ENCODE measurements at places on chromosomes 6 and 20.
A peak's percentile ranks its signal among the peaks of the same experiment; 100 is the strongest.

DNA sequence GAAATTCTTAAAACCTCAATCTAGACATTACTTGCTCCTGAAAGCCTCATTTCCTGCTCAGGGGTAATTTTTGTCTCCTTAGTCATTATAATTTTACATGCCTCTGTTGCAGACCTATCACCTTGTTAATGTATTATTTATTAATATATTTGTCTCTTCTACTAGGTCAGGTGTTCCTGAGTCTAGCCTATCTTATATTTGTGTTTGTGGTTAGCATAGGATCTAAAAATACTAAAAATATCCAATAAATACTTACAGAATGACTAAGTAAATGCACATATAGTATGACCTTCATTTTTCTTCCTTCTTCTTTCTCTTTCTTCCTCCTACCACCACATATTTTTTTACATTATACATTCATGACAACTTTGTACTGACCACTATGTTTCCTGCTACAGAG lies 268.9 kb upstream of the HS3ST5 start:
- no peak for DNase-seq

GRCh38 chr6:161152907-161153662 lies 120.8 kb downstream of the AGPAT4 start:
- DNase-seq = no peak

DNA sequence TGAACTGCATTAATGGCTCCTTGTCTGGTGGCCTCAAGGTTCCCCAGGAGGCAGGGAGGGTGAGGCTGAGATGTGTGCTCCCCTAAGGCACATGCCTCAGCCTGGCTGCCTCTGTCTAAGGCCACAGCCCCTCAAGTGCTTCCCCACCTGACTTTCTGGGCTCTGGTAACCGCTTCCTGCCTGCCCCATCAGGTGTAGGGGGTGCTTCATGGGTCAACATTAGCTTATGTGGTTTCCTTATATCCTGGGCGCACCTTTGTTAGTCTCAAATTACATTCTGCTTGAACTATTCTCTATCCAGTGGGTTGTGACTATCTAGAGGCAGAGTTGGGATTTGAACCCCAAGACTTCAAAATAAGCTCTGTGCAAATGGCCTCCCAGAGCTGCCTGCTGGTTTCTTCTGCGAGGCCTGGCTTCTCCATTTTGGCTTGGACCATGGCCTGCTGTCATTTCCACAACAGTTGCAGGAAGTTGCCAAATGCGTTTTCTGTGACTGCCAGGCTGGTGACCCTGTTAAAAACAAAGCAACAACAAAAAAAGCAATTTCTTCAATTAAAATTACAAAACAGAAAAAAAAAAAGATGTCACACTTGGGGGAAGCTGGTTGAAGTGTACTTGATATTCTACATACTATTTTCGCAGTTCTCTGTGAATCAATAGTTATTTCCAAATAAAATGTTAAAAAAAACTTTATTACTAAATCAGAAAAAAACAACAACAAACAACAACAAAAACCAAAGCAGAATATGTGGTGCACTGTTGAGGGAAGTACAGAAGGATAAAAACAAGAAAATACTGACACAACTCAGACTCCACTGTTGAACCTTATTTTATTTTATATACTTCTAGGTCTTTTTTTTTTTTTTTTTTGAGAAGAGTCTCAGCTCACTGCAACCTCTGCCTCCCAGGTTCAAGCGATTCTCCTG lies 20.0 kb upstream of the ZNFX1 start:
- DNase-seq = no peak

DNA sequence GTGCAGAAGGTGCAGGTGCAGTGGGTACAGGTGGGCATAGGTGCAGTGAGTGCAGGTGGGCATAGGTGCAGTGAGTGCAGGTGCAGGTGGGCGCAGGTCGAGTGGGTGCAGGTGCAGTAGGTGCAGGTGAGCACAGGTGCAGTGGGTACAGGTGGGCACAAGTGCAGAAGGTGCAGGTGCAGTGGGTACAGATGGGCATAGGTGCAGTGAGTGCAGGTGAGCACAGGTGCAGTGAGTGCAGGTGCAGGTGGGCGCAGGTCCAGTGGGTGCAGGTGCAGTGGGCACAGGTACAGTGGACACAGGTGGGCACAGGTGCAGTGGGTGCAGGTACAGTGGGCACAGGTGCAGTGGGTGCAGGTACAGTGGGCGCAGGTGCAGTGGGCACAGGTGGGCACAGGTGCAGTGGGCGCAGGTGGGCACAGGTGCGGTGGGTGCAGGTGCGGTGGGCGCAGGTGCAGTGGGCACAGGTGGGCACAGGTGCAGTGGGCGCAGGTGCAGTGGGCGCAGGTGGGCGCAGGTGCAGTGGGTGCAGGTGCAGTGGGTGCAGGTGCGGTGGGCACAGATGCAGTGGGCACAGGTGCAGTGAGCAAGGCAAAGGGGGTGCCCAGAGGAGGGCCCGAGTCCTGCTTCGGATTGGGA lies 15.3 kb downstream of the ZBTB46 start:
- DNase-seq = no peak

DNA sequence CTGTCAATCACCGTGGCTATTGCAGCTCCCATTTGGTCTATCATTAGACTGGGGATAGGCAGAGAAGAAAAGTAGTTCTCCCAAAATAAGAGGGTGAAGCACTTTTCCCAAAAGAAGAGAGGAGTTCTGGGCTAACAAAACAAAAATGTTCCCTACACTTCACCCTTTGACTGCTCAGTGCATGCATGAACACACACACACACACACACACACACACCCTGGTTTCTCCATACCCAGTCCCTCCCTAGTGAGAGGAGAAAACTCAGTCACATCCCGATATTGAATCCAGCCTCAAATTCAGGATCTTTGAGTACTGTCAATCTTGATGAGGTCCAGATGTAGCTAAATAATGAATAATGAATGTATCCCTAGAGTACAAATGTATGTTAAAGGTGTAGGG lies 4.6 kb upstream of the TBPL1 start:
- DNase-seq = no peak

DNA sequence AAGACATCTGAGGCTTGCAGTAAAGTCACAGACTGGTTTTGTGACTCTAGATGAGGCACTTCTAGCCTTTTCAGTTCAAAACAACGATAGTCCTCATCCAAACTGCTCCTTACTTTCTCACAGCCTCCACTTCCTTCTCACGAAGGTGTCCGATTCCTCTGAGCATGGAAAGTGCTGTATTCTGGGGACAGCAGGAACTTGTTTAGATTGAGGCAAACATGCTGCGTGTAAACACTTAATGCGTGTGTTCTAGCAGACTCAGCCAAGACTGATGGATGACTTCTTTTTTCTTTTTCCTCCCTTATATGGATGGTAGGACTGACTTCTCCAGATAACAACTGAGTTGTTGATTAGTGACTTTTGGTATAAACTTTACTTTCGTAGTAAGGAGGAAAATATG lies 80.2 kb upstream of the PRDM1 start:
- DNase-seq = no peak

- no peak for DNase-seq
Measured at GRCh38 chr6:24387818-24388217, 14.9 kb upstream of the MRS2 start.

- no peak for DNase-seq
Measured at GRCh38 chr6:113599444-113599843, 257.7 kb upstream of the MARCKS start.

DNA sequence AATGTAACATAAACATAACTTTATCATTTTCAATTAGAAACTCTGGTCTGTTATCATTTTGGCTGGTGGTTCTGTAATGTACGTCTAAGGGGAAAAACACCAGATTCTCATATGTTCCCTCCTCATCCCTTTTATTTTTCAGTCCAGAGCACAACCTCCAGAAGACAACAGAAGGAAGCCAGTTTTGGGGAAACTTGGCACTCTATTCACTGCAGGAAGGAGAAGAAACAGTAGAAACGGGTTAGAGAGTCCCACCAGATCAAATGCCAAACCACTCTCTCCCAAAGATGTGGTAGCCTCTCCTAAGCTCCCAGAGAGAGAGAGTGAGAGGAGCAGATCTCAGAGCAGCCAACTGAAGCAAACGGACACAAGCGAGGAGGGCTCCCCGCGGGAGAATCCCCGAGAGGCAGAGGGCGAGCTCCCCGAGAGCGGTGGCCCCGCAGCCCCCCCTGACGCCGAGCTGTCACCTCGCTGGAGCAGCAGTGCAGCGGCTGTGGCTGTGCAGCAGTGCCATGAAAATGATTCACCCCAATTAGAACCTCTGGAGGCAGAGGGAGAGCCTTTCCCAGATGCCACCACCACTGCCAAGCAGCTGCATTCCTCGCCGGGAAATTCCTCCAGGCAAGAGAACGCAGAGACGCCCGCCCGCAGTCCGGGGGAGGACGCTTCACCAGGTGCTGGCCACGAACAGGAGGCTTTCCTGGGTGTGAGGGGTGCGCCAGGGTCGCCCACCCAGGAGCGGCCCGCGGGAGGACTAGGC lies 117.8 kb downstream of the RTN4IP1 start:
- no peak for DNase-seq

DNA sequence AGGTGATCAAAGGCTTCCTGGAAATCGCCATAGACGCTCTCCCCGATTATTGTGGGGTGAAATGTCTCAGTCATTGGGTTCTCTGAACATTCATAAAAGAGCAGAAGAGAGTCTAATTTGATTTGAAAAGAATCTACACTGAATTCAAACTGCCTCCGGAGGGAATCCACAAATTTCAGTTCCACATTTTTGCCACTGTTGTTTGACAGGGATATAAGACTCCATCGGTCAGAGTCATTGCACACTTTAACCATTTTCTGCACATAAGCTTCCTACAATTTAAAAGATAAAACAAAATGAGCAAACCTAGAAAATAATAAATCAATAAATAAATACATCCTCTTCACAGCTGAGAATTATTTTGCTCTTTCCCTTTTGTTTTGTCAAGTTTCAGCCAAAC lies 2.3 kb downstream of the TENT5A start:
- no peak for DNase-seq

DNA sequence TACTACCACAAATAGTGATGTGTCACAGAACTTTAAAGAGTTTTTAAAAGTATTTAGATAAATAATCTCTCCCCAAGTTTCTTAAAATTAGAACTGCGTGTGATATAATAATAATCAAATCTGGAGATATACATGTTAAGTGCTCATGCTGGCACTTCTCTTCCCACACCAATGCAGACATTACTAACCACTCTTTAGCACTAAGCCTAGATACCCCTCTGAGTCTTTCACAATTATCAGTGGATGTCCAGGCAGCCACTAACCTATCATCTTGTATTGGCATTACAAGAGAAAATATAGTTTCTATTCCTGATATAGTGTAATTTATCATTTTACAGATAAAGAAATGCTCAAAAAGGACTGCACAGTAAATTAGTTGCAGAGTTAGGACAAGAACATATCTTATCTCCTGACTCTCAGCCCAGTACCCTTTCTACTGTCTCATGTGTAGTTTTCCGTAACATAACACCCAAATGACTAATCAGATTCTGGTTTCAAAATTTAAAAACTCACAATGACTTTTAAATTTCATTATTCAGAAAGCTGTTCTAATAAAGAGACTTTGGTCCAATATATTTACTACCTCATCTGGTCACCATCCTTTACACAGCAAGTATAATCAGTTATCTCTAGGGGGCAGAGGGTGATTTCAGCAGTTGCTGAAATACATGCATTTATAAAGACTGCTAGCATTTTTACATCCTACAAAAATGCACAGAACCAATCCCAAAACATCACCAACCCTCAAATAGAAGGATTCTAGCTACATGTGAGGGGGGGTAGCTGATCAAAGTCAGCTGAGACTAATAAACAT lies 215.5 kb upstream of the MCHR2 start:
- no peak for DNase-seq

- DNase-seq = no peak
Measured at GRCh38 chr6:17393892-17394631, 667 bp downstream of the CAP2 start.

DNA sequence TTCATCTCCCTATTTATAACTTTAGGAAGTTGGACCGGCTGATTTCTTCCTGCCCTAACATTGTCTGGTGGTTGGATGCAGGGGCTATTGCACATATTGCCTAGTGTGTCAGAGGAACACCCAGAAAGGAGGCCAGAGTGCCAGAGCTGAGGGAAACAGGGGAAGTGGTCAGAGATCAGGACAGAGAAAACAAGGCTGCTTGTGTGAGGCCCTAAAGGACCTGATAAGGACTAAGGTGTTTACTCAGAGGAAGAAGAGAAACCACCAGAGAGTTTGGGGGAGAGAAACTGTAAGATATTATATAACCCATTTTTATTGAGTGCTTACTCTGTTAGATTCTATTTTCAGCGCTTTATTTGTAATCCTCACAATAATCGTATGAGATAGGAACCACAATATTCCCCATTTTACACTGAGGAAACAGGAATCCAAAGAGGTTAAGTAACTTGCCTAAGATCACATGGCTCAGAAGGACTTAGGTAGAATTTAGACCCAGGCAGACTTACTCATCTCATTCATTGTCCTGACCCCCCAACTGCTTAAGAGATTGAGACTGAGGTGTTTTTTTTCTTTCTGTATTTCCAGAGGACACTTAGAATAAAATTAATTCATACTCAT lies 54.0 kb upstream of the REV3L start:
- no peak for DNase-seq

- DNase-seq = no peak
Measured at GRCh38 chr20:32396646-32397160, 38.6 kb downstream of the ASXL1 start.

- DNase-seq = no peak
Measured at GRCh38 chr6:111989743-111990142, 64.2 kb upstream of the CCN6 start.

GRCh38 chr6:1136415-1136774 lies 175.5 kb upstream of the FOXQ1 start:
- DNase-seq = peak; percentile 70

DNA sequence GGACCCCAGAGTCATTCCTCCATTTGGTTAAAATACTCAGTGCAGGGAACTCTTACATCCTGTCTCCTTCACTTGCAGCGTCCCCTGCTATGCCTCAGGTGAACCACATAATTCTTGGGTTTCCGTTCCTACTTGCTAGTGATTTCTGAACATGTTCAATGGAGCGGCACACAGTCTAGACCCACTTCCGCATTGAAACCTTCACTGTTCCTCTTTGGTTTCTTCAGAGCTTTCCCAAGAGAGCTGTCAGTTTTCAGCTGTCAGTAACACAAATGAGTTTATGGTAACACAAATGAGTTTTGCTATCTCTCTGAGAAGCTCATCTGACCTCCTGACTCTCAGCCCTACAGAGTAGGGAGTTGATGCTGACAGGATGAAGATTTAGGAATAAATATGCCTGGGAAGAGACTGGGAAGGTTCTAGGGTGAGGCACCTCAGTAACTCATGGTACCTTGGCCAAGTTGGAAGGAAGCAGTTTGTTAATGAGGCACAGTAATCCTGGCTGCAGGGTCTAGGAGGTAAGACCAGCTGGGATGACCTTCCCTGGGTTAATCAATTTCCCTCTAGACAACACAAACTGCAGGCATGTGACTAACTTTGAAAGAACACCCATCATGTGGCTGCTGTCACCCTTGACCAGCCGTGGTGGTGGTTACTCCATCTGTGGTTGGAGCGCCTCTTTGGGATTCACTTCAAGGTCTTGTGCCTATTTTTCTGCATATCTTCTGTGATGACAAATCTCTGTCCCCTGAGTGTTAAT lies 5.4 kb downstream of the SYS1 start:
- DNase-seq = no peak

DNA sequence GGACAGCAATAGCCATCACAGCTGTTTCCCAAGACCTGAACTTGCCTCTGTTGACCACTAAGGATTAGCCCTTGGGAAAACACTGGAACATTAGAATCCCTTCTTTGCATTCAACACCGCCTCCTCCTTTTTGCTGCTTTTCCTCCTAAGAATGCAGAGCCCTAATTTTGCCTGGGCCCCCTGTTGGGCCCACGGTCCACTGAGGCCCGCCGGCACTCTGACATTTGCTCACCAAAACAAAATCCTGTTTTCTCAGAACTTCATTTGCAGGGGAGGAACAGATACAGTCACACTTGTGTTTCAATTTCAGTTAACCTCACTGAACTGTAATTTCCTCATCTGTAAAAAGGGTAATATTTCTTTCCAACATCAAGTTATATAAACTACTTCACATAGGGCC lies 116.0 kb upstream of the JARID2 start:
- DNase-seq = no peak

All from AG09319 (cell line).